Breast epithelium (tissue), 4 donors: ENCODE measurements at places on chromosomes 12 and 14. TPM values are rescaled to one million over a fixed set of nuclear protein-coding genes. Genes with fewer than 3 reads are reported as not detected.

- no peaks in the 10 kb centered on the region for H3K4me1 ChIP-seq
- H3K27me3 ChIP-seq = no peaks in the 10 kb centered on the region
- H3K27ac ChIP-seq = no peak overlapping the region
- DNase-seq = no peak
- H3K4me3 ChIP-seq = no peak overlapping the region
Measured at GRCh38 chr14:50631408-50631821, 36.7 kb downstream of the SAV1 start.

GRCh38 chr14:103628221-103628683, 759 bp upstream of the KLC1 start:
- no peaks in the 10 kb centered on the region for H3K36me3 ChIP-seq
- DNase-seq = peak; percentile 47
- H3K4me3 ChIP-seq = peak overlapping the region; percentile 97
- peak overlapping the region; percentile 99 for H3K27ac ChIP-seq
- H3K4me1 ChIP-seq = peaks cover 12% of the 10 kb centered on the region

DNA sequence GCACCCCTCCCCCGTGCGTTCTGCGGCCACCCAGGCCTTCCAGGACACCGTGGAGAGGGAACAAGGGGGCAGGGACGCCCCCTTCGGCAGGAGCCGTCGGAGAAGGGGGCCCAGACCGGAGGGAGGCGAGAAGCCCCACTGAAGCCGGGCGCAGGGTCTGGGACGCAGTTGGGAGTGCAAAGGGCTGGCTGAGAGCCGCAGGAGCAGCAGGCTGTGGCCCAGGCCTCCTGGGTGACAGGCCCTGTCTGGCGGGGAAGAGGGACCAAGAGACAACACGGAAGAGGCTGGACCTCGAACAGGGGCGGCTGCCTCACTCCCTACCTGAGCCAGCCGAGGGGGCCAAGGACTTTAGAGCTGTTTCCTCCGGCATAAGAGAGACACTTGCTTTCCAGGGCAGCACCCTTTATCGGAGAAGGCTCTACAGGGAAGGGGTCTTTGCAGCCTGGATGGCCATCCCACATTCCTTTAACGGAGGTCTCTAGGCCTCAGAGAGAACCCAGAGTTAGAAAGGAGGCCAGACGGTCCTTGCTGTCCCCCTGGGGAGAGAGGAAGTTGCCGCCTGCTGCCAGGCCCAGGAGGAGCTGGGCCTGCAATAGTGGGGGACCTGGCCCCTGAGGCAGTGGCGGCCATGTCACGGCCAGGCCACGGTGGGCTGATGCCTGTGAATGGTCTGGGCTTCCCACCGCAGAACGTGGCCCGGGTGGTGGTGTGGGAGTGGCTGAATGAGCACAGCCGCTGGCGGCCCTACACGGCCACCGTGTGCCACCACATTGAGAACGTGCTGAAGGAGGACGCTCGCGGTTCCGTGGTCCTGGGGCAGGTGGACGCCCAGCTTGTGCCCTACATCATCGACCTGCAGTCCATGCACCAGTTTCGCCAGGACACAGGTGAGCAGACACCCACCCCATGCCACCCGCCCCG, 1.3 kb downstream of the DTX1 start:
- DNase-seq = no peak
- H3K4me1 ChIP-seq = no peaks in the 10 kb centered on the region
- peaks cover 7% of the 10 kb centered on the region for H3K27me3 ChIP-seq
- peak overlapping the region; percentile 84 for H3K4me3 ChIP-seq
- peak overlapping the region; percentile 82 for H3K27ac ChIP-seq

DNA sequence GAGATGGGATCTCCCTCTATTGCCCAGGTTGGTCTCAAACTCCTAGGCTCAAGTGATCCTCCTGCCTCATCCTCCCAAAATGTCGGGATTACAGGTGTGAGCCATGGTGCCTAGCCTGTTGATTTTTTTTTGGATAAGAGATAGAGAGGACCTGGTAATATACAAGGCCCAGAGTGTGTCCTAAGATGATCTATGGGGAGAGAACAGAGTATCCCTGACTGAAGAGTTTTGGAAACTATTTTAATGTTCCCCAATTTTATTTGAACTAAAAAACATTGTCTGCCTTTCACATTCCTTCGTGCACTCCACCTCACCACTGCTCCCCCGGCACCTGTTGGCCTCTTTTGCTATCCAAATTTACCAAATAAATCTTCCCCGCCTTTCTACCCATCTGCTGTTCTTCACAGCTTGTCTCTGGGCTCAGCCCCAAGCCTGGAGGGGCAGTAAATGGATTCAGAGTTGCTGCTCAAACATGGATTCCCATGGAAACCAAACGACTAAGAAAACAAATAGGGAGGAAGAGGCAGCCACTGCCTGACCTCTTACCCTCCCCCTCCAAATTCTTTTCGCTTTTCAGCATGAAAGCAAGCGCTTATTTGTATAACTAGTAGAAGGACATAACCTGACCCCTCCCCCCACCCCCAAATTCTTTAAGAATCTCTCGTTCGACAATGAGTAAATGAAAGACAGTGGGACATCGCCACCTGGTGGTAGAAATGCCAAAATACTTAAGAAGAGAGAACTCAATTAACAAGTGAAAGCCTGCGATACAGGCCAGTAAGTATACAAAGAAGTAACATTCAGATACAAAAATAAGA, 22.6 kb downstream of the OR10G3 start:
- H3K27ac ChIP-seq = peak overlapping the region; percentile 66
- H3K4me3 ChIP-seq = peak overlapping the region; percentile 40
- no peaks in the 10 kb centered on the region for H3K4me1 ChIP-seq
- no peaks in the 10 kb centered on the region for H3K36me3 ChIP-seq
- DNase-seq = peak; percentile 78

DNA sequence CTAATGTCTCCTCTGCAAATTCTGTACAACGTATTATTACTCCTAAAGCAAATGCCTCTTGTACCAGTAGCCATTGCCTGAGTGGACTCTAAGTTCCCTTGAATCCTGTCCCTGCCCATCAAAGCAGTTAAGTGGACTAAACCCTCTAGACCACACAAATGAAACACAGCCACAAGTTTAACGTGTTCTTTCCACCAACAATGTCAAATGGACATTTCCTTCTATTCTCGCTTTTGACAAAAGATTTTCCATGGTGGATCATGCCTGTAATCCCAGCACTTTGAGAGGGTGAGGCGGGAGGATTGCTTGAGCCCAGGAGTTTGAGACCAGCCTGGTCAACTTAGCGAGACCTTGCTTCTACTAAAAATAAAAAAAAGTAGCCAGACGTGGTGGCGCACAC, 15.9 kb downstream of the CCDC88C start:
- H3K4me3 ChIP-seq = no peak overlapping the region
- DNase-seq = no peak
- H3K27me3 ChIP-seq = no peaks in the 10 kb centered on the region
- H3K27ac ChIP-seq = no peak overlapping the region

DNA sequence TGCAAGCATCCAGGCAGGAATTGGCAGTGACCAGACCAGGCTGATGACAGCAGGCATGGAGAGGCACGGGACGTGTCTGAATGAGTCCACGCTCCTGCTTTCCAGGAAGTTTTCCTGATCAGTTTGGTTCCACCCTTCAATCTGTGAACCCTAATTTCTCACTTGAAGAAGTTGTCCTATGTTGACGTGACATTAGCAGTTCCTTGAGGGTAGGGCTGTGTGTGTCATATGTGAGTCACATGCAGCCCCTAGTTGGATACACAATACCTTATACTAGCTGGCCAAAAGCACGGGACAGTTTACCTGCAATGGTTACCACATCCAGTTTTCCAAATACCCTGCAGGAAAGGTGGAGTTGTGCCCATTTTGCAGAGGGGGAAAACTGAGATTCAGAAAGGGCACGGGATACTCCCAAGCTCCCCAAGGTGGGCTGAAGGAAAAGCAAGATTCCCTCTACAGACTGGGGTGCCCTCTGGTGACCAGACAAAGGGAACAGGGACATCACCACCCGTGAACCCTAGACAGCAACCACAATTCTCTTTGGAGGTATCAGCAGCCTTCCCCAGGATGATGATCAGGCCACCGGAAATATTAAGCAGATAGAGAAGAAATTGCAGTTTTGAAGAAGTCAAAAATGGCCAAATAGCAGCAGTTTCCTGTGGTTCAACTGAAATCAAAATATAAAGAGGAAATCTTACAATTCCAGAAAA, 194.5 kb downstream of the PHETA1 start:
- H3K4me1 ChIP-seq = no peaks in the 10 kb centered on the region
- DNase-seq = no peak
- no peak overlapping the region for H3K27ac ChIP-seq

The RTL1 gene
- not detected for total RNA-seq

The SIX6 gene
- total RNA-seq = not detected

The ANKRD33 gene
- not detected for total RNA-seq

The CLEC4A gene
- 2.5 TPM for total RNA-seq
